ENCODE measurements at places on chromosomes 11 and 22.

- peaks cover 9% of the 10 kb centered on the region for H3K36me3 ChIP-seq
- H3K4me3 ChIP-seq, result no peak overlapping the region
- H3K27me3 ChIP-seq, result no peaks in the 10 kb centered on the region
- DNase-seq, result no peak
- H3K27ac ChIP-seq, result peak overlapping the region; percentile 49
- H3K4me1 ChIP-seq, result peaks cover 19% of the 10 kb centered on the region
Observed at GRCh38 chr11:44104481-44105294, 9.2 kb downstream of the EXT2 start.

DNA sequence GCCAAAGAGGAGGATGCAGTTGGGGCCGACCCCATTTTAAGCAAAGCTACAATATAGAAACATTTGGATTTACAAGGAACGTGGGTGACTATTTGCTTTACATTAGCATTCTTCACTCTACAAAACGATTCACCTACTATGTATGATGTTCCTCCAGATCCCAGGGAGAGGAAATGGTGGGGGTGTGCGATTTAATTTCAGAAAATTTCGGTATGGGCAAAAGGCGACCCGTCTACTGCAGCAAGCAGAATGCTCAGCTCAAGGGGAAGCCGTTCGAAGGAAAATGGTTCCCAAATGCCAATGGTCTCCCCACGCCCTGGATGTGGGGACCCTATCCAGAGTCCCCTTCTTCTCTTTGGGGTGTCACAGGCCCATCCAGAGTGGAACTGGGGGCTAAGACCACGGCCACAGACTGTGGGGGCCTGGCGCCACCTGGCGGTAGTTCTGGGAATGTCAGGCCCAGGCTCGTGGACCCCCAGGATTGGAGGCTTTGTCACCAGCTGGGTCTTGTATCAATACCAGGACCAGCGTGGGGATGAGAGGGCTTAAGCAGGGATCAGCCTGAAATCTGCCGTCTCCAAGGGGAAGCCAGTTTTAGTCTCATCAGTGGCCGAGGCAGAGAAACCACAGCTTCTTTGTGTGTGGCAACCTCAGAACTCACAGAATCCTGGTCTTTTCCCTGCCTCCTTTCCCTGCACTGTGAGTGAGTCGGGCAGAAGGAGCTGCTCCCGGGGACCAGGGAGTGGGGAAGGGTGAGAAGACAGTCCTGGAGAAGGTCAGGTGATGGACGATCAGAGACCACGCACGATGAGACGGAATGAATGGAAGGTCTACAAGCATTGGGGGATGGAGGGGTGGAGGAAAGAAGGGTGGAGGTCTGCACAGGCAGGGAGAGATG, 8.4 kb downstream of the LRRC10B start:
- DNase-seq, result peak; percentile 79
- H3K4me3 ChIP-seq, result no peak overlapping the region
- H3K4me1 ChIP-seq, result peaks cover 4% of the 10 kb centered on the region

DNA sequence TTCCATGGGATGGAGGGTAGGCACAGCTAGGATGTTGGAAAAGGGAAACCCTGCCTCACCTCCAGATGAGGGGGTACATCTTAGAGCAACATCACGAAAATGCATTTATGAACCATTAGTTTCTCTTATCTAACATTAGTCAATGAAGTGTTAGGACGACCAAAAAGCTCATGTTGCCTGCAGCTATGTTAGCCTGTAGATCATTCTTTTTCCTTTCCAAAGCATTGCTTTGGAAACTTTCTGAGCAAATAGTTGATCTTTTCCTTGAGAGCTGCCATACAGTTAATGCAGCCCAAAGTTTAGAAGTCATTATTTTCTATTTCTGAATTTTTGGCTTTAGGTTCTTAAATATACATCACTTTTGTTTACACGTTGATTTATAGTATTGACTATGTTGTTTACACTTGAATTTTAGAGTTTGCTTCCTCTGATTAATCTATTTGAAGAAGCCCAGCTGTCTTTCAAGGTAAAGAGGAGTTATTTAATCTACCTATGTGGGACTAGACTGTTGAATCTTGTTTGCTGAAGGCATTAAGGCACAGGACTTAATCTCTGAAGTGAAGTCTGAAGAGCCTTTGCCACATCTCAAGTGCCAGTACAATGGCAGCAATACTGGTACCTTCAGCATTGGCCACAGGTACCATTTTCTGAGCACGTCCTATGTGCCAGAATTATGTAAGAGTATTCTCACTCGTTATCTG, 11.0 kb downstream of the POU2AF3 start:
- H3K27ac ChIP-seq, result no peak overlapping the region
- no peak overlapping the region for H3K4me3 ChIP-seq
- no peak for DNase-seq
- H3K4me1 ChIP-seq, result no peaks in the 10 kb centered on the region
- H3K27me3 ChIP-seq, result peaks cover 14% of the 10 kb centered on the region
- H3K36me3 ChIP-seq, result peaks cover 2% of the 10 kb centered on the region

DNA sequence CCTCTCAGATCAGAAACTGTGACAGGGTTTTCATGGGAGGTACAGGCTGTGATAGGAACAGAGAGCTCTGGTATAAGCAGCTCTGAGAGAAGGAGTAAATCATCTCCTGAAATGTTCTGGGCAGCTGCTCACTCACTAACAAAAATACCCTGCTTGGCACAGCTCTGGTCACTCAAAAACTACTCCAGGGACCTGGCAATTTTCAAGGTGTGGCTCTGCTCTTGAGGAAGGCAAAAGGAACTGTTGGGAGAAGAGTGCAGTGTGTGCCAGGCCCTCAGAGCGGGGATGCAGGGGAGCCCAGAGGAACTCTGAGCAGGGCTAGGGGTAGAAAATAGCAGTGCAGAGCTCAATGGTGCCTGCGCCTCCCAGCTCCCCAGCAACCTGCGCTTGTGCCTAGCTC, 180.5 kb upstream of the ZBED5 start:
- H3K27me3 ChIP-seq, result no peaks in the 10 kb centered on the region
- DNase-seq, result no peak
- no peak overlapping the region for H3K27ac ChIP-seq
- peaks cover 4% of the 10 kb centered on the region for H3K4me1 ChIP-seq

DNA sequence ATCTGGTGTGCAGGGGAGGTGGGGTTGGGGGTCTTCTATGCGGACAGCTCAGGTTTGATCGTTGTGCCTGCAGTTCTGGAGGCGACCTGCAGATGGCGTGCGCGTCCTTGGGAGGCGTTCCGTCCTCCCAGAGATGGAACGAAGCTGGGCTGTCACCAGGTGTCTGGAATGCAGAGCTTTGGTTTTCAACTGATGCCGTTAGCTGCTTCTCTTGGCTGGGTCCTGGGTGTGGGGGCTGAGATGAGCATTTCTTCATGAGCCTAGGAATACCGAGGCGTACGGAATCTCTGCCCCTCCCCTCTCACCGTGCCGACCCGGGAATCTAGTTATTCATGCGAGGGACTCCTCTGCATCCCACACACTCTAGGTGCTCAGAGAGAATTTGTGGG, 98.6 kb downstream of the CEP164 start:
- H3K36me3 ChIP-seq, result no peaks in the 10 kb centered on the region
- H3K27ac ChIP-seq, result no peak overlapping the region
- peak; percentile 81 for DNase-seq

Data from activated naive CD8-positive, alpha-beta T cell treated with anti-CD3 and anti-CD28 coated beads, Interleukin-2, amount 50 U/mL, for 24 hours (primary cell).